ENCODE measurements at places on chromosomes 4 and X.

- no peaks in the 10 kb centered on the region for H3K36me3 ChIP-seq
- H3K27ac ChIP-seq, result no peak overlapping the region
- H3K27me3 ChIP-seq, result no peaks in the 10 kb centered on the region
- peak; percentile 0 for DNase-seq
- H3K4me3 ChIP-seq, result no peak overlapping the region
Observed at GRCh38 chrX:86806786-86807185, 658.5 kb downstream of the DACH2 start.

- H3K4me3 ChIP-seq, result no peak overlapping the region
- H3K27ac ChIP-seq, result no peak overlapping the region
- no peaks in the 10 kb centered on the region for H3K4me1 ChIP-seq
- DNase-seq, result no peak
Observed at GRCh38 chr4:52358883-52359321, 300.2 kb downstream of the USP46 start.

DNA sequence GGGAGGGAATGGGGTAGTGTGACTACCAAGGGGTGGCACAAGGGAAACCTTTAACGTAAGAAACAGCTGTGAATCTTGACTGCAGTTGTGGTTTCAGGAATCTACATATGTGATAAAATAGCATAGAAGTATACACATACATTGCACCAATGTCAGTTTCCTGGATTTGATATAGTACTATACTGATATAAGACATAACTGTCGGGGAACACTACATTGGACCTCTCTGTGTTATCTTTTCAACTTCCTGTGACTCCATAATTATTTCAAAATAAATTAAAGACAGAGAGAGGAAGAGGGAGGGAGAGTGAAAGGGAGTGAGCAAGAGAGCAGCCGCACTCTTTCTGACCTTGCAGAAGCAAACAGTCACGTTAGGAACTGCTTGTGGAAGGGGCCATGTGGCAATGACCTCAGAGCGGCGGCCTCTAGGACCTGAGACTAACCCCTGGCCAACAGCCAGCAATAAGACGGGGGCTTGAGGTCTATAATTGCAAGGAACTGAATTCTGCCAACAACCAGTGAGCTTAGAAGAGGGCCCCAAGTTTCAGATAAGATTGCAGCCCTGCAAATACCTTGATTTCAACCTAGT lies 47.4 kb downstream of the NALF2 start:
- H3K4me3 ChIP-seq, result no peak overlapping the region
- H3K36me3 ChIP-seq, result no peaks in the 10 kb centered on the region
- DNase-seq, result no peak
- no peaks in the 10 kb centered on the region for H3K4me1 ChIP-seq
- no peak overlapping the region for H3K27ac ChIP-seq

- no peaks in the 10 kb centered on the region for H3K27me3 ChIP-seq
- H3K4me1 ChIP-seq, result no peaks in the 10 kb centered on the region
- no peak for DNase-seq
- no peaks in the 10 kb centered on the region for H3K36me3 ChIP-seq
- no peak overlapping the region for H3K27ac ChIP-seq
- no peak overlapping the region for H3K4me3 ChIP-seq
Observed at GRCh38 chr4:61500883-61501282, 300.8 kb downstream of the ADGRL3 start.

- no peaks in the 10 kb centered on the region for H3K4me1 ChIP-seq
- no peak overlapping the region for H3K4me3 ChIP-seq
- no peaks in the 10 kb centered on the region for H3K27me3 ChIP-seq
Observed at GRCh38 chrX:16585486-16586376, 64.2 kb upstream of the S100G start.
